Retina (tissue), 1 donor: ENCODE measurements at places on chromosomes 1 and 21.
A peak's percentile ranks its signal among the peaks of the same experiment; 100 is the strongest.

DNA sequence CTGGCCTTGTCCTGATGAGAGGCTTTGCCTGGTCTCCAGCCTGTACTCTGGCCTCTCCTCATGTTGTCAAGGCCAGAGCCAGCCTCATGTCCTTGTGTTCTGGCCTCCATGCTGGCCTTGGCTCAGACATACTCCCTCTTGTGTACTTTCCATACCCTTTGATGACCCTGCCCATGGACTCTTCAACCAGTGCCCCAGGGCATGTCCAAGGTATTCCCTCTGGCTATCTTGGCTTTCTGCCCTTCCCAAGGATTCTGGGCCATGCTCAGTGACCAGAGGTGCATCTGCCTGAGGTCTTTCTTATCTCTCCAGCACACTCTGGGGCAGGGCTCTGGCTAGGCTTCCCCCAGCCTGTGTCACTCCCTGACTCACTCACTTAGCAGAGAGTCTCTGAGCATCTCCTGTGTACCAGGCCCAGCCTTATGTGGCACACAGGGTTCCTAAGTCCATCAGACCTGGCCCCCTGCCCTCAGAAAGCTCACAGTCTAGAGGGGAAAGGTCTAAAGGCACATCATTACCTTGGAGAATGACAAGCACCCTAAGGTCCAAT lies 141.4 kb upstream of the GRIK3 start:
- DNase-seq: no peak

DNA sequence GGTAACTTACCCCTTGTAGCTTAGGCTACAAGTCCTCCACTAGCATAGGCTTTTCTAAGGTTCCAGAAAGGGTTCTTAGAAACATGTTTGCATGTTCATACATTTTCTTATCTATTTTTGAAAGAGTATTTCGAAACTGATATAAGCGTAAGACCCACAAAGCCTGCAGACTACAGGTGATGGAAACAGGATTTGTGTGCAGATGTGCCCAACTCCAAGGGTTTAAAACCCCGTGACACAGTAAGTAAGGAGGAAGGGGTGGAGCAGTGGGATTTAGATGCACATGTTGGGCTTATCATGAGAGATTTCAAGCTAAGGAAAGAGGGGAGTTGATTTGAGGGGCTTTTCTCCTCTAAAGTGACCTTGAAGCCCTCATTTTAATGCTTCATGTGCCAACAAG lies 164.7 kb downstream of the LTN1 start:
- no peak for DNase-seq

DNA sequence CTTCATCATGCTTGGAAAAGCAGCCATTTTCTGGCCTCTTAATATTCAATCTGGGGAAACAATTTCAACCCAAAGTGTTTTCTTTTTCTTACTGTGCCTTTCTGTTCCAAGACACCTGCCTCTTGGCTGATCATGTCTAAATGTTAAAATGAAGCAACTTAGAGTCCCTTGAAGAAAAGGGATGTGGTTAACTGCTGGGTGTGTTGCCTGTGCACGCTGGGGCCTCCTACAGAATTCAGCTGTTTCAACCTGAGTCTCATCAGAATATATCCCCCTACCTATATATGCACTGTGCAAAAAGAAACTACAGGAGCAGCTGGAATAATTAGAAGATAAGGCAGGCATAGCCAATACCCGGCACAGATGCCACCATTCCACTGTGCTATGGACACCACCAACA lies 222.0 kb downstream of the OMA1 start:
- no peak for DNase-seq

GRCh38 chr1:24421502-24421901 lies 5.9 kb downstream of the NIPAL3 start:
- no peak for DNase-seq

DNA sequence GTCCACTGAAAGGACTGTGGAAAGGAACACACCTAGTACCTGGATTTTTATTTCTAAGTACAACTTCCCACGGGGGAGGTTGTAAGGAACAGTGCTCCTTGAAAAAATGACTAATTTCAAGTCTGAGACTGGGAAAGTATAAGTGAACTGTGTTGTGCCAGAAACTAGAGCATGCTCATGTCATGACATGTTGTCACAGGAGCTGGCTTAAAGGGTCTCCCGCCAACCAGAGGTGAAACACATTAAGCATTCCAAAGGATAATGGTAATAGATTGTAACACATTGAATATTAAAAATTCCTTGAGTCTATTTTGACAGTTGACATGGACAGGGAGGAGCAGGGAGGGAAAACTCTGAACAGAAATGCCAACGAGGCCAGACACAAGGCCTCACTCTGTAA lies 6.3 kb downstream of the ATP2B4 start:
- DNase-seq: no peak

DNA sequence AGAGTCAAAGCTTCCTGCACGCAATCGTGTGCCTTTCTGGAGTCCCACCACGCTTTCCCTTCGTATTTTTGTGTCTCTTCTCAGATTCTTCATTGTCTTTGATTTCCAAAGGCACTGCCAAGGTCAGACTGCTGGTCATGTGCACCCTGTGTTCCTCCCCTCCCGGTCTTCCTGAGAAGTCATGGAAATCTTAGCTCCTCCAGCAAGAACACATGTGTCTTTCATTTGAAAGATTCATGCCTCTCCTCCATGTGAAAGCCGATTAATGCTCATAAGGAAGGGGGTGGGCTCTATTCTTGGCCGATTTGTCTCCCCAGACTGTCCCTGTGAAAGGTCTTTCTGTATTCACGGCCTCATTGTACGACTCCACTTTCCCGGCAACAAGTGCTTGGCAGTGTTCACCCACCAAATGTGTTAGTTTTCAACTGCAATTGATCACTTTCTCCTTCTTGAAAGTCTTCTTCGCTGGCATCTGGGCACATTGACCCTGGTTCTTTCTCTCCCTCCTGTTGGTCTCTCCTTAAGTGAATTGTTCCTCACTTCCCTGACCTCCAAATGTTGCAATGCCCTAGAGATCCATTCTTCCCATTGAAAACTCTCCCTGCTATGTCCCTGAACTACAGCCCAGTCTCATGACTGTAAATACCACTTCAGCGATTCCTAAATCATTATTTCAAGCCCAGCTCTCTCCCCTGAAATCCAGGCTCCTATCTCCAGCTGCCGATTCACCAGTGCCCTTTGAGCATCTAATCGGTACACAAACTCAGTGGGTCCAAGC lies 25.4 kb downstream of the MX2 start:
- DNase-seq: no peak

- no peak for DNase-seq
These were observed 61.2 kb upstream of the ETV3 start for GRCh38 chr1:157199421-157199755.

DNA sequence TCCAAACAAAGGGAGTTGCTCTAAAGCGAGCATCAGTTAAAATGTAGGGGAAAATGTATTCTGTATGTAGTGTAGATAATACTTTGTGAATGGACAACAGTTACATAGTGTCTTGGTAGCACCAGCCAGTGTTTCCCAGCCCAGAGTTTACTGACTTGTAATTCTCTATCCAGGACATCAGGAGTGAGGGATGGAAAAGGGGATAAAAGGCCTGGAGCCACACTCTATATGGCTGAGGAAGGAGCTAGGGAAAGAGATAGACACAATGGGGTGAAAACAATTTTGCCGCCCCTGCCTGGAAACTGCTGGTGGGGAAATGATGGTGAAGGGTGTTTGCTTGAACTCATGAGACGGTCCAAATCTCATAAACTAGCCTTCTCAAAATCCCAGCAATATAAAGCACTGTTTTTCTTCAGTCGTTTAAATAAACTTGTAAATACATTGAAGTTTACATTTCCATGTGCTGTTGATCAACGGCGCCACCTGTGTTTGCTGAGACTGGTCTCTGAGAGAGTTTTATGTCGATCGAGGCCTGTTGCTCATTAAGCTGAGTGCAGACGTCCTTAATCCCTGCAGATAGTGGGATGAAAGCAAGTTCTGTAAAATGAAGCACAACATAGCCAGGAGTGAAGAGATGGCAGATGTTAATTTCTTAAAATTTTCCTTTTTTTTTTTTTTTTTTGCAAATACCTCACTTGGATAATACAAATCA lies 27.9 kb upstream of the AGO1 start:
- peak; percentile 25 for DNase-seq

- peak; percentile 23 for DNase-seq
These were observed 90.0 kb downstream of the GLUL start for GRCh38 chr1:182301467-182302198.

GRCh38 chr1:28830814-28831213 lies 18.8 kb downstream of the OPRD1 start:
- no peak for DNase-seq

- no peak for DNase-seq
These were observed 55.9 kb upstream of the TSPAN2 start for GRCh38 chr1:115145226-115145625.

GRCh38 chr1:160103658-160104408 lies 5.4 kb upstream of the IGSF8 start:
- peak; percentile 23 for DNase-seq

DNA sequence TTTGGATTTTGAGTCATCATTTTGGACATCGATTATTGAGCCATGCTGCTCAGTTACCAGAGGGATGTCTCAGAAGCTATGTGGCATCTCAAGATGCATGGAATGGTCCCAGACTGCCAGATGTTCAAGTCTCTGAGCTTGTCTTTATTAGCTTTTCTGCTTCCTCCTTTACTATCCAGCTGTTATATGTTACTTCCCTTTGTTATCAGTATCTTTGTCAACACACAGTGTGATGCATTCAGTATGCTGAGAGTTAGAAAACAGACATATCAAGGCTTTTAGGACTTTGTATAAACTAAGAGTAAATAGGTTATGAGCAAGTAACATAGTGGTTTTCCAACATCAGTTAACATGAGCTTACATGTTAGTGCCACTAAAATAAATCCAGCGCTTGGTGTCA lies 474.5 kb downstream of the DSCAM start:
- no peak for DNase-seq

DNA sequence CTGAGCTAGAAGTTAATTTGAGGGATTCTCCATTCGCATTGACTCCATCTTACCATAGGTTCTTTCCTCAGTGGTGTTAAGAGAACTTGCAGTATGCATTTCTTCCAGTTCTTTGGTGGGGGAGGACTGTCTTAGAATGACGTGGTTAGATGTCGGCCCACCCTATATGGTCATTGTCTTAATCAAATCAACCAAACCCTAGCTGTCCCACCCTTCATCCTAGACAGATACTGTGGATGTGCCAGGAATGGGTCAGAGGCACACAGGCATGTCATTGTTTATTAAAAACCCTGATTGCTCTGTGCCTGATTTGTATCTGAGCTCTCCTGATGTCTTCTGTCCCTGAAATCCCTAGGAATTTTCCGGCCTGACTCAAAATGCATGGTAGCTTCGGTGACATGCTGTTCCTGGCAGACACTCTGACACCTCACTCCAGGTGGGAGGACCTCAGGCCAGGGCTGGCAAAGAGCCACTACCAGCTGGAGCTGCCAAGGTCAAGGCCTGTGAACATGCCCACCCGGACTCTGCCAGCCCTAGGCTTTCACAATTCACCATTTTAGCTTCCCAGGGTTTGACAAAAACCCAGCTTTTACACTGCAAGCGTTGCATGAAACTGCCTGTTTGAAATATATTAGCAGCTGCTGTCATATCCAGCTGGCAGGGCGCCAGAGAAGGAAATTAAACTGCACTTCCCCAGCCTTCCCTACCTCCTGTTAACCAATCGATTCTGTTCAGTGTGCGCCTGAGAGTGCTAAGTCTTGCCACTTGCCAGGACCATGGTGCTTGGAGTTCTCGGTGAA lies 134.0 kb downstream of the FAM78B start:
- DNase-seq: peak; percentile 12

DNA sequence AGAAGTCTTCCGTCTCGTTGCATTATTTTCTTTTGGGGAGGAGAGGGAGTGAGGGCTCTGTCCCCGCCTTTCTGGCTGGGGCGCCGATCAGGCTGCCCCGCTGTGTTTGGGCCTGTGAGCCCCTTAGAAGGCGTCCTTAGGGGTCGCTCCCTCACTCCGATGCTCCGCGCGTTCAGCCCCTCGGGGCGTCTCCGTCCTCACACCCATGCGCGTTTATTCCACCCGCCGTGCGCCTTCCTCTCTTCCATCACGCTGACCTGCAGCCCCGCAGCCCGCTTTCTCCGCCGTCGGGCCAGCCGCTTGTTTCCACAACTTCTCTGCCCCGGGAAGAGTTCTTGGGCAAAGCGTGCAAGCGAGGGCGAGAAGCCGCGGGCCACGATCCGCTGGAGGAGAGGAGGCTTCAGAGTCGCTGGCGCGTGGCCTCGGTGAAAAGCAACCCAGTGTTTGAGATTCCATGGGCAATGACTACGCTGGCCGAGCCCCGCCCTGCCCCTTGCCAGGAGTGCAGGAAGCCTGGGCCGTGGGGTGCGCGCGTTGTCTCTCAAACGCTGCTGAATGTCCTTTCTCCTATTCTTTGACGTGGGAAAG lies 27.7 kb downstream of the TRIM11 start:
- no peak for DNase-seq

- no peak for DNase-seq
These were observed 32.1 kb downstream of the RABGAP1L start for GRCh38 chr1:174191349-174191862.

GRCh38 chr21:39518055-39518846 lies 66.5 kb downstream of the SH3BGR start:
- DNase-seq: peak; percentile 74

DNA sequence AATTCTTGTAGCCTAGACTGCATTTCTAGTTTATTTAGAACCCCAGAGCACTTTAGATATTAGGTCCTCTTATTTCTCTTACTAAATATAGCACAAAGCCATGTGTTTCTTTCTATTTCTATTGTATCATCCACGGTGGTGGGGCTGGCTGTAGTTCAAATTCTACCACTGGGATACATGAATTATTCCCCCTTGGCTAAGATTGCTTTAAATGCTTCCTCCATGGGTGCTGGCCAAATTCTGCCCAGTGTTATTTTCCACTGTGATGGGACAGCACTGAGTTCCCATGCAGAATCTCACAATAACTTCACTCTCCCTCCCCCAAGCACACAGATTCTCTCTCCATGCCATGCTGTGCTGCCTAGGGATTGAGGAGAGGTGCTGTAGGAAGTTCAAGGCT lies 41.5 kb upstream of the GBP6 start:
- DNase-seq: no peak

GRCh38 chr1:229281339-229281926 lies 10.5 kb downstream of the RAB4A start:
- DNase-seq: no peak

- no peak for DNase-seq
These were observed 15.7 kb upstream of the IGSF21 start for GRCh38 chr1:18091660-18092446.

DNA sequence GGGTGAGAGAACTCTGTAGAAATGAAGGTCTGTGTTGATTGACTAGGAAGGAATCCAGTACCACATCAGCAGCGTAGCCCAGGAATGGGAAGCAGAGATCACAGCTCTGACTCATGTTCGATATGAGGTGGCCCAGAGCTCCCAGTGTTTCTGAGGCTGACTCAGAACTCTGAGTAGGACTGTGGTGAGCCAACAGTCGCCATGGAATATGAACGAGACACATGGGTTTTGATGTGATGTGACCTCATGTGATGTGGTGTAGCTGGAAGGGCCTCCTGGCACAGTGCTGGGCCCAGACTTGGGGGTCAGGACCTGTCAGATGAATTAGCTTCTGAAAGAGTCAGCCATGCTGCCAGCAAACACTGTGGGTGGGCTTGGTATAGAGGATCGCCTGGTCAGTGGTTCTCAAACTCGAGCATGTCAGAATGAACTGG lies 237.0 kb downstream of the MRPL39 start:
- no peak for DNase-seq
